Activated CD8-positive, alpha-beta T cell treated with anti-CD3 and anti-CD28 coated beads, Interleukin-2, amount 10 ng/mL, durations not matched to agents 7 days and 5 days (primary cell): ENCODE measurements at places on chromosomes 2 and 18. TPM values are rescaled to one million over a fixed set of nuclear protein-coding genes. Genes with fewer than 3 reads are reported as not detected.

The LONRF2 gene
- total RNA-seq: 0.11 TPM

The CDH7 gene
- total RNA-seq: not detected

GRCh38 chr18:74529811-74530583 is 4.3 kb upstream of the CNDP1 start:
- DNase-seq: no peak

- DNase-seq: no peak
Measured at GRCh38 chr2:185610301-185610700, 128.3 kb upstream of the FSIP2 start.

The NEB gene
- 0.40 TPM for total RNA-seq

The LRRC30 gene
- not detected for total RNA-seq

DNA sequence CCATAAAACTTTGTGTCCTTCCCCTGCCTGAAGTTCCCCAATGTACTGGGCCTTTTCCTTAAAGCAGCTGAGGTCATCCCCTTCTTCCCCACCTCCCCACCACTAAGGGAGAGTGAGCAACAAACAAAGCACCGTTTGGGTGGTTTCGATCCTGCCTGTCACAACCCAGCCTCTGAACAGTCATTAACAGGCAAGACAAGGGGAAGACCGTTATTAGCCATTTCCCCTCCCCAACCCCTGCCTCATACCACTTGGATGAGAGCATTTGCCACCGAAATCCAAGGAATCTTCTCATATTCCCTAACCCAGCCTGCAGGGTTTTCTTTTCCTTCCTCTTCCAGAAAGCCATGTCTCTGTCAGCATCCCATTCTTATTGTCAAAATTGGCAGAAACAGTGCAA is 65.6 kb downstream of the STRADB start:
- no peak for DNase-seq

DNA sequence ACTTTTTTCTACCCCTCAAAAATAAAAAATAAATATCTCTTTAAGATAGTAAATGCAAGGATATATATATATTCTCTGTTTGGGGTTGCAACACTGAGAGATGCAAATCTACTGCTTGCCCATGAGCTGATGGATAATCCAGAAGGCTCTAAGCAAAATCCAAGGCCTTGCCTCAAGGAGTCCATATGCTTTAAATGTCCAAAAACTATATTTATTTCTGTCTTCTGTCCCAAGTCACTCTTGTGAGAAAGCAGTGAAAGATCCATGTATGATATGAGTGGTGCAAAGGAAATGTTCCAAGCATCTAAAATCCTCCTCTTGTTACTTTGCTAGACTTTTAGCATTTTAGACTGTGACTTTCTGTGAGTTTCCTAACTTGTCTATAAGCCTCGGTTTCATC is 92.9 kb upstream of the RNF152 start:
- DNase-seq: no peak

DNA sequence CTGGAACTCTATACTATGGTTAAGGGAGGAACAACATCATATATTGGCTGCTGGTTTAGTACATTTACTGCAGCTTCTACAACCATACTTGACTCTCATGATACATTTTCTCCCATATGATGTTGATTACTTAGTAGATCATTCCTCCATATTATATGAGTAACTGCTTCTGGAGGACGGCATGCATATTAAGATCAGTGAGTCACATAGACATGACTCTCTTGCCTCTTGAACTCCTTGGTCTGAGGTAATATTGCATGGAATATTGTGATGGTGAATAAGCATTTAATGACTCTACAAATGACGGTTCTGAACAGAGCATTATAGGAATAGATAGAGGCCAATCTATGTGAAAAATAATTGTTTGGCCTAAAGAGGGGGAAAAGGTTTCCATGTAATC is 418.8 kb upstream of the SPHKAP start:
- no peak for DNase-seq

DNA sequence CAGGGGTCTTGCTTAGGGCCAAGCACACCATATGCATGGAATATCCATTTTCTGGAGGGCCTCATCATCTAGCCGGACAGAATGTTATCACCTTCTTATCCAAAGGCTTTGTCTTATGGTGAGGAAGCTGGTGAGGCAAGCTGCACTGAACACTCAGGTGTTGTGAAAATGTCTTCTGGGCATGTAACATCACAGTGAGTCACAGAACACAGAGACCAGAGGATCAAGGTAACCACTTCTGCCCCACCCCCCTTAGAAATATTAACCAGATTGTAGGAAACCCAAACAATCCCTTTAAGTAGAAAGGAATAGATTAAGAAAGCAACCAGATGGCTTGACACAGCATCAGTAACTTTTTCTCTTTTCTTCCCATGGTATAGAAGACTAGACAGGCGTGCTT is 51.1 kb downstream of the MYO5B start:
- no peak for DNase-seq

The PTH2R gene
- not detected for total RNA-seq

GRCh38 chr2:204341887-204342276 is 203.4 kb upstream of the PARD3B start:
- no peak for DNase-seq

The VSNL1 gene
- total RNA-seq: not detected

DNA sequence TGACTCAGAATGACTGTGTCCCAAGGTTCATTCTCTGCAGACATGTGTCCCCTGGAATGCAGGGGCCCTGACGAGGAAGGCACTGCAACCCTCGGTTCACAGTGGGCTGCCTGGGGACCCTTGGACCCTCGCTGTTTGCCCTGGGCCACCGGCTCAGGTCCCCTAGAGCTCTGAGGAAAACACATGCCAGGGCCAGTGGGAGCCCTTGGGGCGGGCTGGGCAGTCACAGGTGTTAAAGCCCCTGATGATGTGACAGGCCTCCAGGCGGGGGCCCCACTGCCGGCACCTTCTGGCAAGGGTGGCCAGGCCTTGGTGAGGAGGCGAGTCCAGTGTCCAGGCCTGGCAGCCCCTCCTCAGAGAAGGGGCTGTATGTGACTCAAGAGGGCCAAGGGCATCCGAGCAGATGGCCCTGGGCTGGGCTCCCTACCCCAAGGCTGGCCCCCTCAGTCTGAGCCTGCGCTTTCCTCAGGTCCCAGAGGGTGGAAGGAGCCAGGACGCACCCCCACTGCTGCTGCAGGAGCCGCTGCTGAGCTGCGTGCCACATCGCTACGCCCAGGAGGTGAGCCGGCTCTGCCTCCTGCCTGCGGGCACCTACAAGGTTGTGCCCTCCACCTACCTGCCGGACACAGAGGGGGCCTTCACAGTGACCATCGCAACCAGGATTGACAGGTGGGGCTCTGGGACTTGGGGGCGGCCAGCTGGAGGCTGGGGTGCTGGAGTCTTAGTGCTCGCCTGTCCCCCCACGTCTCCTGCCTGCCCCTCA is 11.1 kb downstream of the CAPN10 start:
- no peak for DNase-seq

DNA sequence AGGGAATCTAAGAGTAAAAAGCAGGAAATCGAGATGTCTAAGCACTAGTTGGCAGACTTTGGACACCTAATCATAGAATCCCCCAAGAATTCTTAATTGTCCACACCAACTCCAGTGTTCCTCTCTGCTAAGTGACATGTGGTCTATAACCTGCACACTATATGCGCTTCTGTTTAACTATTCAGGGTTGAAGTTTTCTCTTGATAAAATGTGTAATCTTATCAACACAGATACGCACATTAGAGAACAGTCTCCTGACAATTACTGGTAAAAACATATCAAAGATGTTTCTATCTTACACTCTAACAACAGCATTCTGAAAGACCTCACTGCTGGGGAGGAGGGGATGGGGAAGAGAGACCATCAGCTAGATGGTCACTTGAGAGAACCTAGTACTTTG is 3.9 kb downstream of the ABCB11 start:
- DNase-seq: no peak

GRCh38 chr2:223994562-223995162 is 37.4 kb downstream of the MRPL44 start:
- DNase-seq: no peak

DNA sequence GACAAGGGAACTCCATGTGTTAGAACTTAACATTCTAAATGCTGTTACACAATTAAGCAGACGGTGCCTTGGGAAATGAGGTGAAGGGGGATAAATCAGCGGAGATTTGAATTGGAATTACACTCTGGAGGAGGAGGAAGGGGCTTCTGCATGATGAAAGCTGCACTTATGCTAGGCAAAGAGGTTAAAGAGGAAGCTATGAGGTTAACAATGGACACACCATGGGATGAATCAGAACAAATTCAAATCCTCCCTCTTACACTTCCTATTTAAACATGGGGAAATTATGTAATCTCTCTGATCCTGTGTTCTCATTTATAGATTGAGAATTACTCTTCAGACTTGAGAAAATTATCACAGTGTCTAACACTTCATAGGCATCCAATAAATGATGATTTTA is 121.5 kb upstream of the SIX2 start:
- no peak for DNase-seq

GRCh38 chr18:39945076-39945475 is 2010.0 kb upstream of the PIK3C3 start:
- no peak for DNase-seq

GRCh38 chr18:12102136-12102842 is 8.6 kb downstream of the ANKRD62 start:
- DNase-seq: no peak

GRCh38 chr2:45833968-45834344 is 182.5 kb downstream of the PRKCE start:
- DNase-seq: no peak

The MYO3B gene
- 0.23 TPM for total RNA-seq

DNA sequence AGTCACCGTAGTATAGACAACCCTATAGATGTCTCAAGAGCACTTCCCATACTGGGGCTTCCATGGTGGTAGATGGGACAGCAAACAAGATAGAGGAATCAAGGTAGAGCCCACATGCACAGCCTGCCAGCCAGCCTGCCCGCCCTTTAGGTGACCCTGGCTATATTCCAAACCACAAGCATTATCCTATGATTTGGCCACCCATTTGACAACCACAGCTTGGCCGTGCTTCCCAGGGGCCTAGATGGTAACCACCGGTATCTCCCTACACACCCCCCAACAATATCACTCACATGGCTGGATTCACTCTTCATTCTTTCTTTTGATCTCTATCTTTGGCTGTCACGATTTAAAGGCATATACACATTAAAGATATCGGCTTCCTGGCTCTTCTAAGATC is 85.3 kb downstream of the CDK15 start:
- no peak for DNase-seq

DNA sequence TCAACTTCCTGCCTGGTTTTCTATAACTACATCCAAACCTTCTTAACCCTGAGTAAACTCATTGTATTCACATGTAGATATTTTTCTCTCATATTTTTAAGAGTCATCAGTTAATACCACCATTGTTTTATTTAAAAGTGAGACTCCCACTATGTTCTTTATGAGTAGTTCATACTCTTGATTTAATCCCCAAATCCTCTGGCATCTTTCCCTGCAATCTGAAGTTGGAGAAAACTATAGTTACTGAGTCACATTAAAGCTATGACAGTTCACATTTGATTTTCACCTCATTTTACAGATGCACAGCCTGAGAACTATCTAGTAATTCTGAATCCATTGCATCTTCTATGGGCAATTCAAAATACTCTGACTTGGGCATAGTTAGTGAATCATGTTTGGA is 1358.7 kb upstream of the NRXN1 start:
- DNase-seq: no peak

DNA sequence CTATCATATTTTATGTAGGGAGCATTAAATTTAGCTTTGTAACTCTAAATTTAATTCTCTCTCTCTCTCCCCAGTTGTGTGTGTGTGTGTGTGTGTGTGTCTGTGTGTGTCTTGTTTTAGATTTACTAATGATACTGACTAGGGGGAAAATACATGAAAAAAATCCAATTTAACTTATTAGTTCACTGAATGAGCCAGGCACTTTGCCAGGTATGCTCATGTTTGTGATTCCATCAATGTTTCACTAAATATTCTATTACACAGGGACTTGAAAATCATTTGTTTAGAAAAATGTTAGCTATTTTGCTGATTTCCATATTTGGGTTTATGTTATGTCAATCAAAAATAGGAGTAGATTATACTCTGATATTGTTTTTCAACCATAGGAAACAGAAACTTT is 203.7 kb upstream of the ZNF804A start:
- DNase-seq: no peak

DNA sequence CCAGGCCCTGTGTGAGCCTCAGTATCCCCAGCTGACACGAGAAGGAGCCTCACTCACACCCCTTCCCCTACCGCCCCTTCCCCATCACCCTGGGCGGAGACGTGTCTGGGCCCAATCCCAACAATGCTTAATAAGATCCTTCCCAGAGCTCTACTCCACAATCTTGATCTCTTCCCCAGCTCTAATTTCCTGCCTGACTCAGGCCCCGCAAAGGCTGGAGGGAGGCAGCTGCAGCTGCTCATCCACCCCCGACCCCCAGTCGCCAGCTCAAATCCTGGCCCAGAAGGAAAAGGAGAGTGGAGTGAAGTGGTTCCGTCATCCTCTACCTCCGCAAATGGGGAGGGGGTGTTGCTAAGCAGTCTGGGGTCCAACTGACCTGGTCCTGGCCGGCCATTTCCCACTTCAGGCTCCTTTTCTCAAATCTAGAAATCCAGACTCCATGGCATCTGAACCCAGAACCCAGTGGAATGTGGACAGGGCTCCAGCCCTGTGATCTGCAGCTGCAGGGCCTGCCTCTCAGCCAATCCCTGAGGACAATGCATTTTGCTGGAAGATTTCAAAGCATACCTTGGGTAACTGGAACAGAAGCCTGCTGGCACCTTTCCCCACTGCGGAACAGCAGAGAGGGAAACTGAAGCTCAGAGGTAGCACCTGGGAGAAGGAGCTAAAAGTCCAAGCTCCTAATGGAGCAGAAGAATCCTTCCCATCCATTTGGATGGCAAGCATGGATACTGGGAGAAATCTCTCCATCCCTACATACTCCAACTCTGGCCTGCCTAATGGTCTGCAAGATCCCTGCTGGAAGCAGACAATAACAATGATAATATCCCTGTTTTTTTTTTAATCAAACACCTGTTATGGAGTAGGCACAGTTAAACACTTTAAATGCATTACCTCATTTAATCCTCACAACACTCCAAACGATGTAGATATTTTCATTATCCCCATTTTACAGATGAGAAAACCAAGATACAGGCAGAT is 5.6 kb upstream of the TNS1 start:
- DNase-seq: no peak

The TMEM163 gene
- total RNA-seq: 0.23 TPM

DNA sequence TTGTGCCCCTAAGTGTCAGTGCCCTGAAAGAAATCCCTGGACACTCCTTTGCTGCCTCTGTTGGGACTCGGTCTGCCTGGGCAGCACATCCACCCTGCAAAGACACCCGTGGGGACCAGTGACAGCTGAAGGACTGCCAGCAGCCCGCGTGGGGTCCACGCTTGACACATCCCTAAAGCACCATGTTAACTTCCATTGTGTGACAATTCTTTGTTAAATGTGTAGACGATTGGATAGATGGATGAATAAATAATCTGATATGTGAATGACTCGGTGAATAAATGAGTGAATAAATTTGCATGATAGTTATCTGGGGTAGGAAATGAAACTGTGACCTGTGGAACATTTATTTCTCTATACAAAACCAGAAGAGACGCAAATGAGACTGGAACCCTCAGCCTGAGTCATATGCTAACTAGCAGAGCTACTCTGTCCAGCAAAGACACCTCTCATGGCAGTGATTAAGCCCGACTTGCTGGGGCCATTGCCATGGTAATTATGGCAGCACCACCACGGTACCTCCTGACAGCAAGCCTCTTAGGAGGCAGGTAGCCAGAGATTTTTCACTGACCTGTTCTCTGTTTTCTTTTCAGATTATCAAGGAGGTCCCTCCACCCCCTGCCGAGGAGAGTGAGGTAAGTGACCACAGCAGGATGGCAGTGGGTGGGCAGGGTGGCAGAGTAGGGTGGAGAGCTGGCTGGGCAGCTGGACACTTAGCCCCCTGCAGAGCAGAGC is 156.8 kb downstream of the ANTXR1 start:
- DNase-seq: no peak
